Daoy (cell line): ENCODE measurements at places on chromosomes 12 and 14.

- DNase-seq, result no peak
Measured at GRCh38 chr14:50823762-50824636, 7.0 kb downstream of the NIN start.

DNA sequence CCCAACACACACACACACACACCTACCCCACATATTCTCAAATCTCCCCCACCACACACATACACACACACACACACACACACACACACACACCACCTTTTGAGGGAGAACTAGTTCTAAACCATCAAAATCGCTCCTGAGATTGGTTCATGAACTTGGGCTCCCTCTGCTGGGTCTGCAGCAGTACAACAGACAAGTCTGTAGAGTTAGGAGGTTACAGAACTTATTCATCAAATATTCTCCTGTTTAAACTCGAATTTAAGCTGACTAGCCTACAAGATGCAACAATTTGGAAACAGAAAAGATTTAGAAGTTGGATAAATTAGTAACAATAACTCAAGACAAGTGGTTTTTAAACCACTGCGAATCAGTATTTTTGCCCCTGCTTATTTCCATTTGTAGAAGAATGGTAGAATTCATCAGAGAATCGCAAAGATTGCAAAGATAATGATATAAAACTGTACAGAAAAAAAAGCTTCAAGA is 136.4 kb upstream of the USP15 start:
- DNase-seq, result peak; percentile 43

DNA sequence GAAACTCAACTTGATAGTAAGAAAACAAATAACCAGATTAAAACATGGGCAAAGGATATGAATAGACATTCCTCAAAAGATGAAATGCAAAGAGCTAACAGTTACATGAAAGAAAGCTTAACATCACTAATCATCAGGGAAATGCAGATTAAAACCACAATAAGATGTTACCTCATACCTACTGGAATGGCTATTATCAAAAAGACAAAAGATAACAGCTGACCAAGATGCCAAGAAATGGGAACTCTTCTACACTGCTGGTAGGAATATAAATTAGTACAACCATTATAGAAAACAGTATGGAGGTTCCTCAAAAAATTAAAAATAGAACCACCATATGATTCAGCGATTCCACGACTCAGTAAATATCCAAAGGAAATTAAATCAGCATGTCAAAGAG is 18.8 kb downstream of the KCNH5 start:
- no peak for DNase-seq

- no peak for DNase-seq
Measured at GRCh38 chr14:62952226-62952625, 93.0 kb downstream of the KCNH5 start.

- no peak for DNase-seq
Measured at GRCh38 chr12:102438827-102439210, 41.5 kb downstream of the IGF1 start.
